Activated T-cell treated with anti-CD3 and anti-CD28 coated beads for 24 hours (primary cell): ENCODE measurements at places on chromosomes 1 and 21.

DNA sequence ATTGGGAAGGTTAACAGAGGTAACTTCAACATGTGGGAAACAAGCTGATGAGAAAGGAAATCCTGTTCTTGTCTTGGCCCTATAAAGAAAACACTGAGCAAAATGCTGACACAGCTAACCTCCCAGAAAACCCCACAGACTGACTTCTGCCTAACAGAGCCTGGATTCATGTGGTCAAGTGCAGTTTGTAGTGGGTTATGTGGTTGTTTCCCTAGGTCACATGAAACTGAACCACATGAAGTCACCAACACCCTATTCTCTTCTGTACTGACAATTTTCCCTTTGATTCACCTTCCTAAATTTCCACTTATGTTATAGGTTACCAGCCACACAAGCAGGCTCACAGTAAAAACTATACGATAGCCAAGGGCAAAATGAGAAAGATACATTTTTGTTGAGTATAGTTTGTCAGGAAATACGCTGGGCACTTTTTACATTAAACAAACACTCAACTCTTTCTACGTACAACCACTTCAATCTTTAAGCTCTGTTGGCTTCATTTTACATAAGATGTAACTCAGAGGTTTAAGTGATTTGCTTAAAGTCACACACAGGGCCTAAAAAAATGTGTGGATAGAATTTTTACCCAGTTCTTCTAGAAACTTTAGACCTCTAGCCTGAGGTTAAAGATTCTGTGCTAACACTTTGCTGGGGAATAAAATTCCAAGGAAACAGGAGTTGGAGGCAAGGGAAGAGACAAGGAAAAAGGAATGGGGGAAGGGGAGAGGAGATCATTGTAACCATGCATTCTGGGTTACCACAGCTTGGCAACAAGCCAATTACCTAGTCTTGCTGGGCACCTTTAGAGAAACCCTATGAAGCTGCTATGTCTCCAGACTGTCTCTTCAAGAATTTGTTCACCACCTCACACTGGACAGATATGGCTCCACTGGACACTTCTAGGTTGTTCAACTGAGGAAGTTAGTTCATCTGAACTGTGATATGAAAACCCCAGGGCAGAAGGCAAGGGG lies 601.6 kb upstream of the USP24 start:
- DNase-seq: no peak

GRCh38 chr1:235056937-235057336 lies 71.7 kb downstream of the TOMM20 start:
- no peak for DNase-seq

DNA sequence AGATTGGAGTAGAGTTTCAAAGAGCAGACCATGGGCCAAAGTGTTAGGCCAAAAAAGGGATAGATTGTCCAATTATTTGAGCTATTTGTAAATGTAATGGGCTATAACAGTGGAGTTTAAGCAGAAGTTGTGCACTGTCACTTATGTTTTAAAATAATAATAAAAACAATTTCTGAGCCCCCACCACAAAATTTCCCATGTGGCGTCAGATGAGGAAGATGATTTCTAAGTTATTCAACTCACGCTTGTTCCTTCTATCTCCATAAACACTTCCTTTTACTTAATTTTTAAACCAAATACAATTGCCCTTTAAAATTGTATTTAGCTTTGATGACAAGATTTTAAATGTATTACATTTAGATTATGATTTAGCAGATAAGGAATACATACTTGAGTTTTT lies 330.0 kb downstream of the PTPRC start:
- DNase-seq: no peak

DNA sequence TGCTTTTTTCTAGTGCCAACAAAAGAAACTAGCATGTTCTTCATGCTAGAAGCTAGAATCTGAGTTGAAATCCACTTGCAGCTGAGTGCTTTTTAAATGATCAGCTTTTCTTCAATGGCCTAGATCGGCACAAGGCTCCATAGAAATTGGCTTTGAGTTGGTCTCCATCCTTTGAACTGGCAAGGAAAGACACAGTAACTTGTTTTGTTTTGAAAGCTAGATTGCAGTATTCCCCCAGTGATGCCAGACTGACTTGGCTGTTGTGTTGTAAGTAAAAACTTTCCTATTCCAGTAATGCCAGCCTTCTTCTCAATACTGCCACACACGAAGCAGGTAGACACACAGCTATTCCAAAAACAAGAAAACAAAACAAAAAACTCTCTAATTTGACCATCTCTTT lies 139.1 kb downstream of the FMN2 start:
- DNase-seq: no peak

DNA sequence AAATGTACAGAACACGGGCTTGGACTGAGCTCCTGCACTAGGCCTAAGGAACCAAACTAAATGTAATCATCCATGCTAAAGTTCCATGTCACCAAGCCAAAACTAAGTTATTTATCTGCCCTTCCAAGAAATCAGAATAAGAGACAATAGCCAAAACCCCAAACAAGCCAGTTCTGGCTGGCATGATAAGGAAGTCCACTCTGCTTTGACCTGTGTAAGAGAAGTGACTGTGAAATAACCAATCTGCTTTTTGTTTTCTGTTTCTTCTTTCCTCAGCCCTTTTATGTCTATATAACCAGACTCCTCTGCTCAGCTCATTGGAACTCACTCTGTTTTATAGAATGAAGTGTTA lies 15.1 kb downstream of the PLPPR5 start:
- DNase-seq: no peak
